ENCODE measurements at places on chromosomes 4 and X.

- peak; percentile 38 for DNase-seq
Observed at GRCh38 chrX:17377795-17378194, 2.8 kb downstream of the NHS start.

DNA sequence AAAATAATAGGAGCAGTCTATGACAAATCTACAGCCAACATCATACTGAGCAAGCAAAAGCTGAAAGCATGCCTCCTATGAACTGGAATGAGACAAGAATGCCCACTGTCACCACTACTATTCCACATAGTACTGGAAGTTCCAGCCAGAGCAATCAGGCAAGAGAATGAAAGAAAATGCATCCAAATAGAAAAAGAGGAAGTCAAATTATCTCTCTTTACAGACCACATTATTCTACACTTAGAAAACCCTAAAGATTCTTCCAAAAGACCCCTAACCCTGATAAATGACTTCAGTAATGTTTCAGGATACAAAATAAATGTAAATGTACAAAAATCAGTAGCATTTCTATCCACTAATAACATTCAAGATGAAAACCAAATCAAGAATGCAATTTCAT lies 249.0 kb downstream of the STK32B start:
- DNase-seq, result no peak

DNA sequence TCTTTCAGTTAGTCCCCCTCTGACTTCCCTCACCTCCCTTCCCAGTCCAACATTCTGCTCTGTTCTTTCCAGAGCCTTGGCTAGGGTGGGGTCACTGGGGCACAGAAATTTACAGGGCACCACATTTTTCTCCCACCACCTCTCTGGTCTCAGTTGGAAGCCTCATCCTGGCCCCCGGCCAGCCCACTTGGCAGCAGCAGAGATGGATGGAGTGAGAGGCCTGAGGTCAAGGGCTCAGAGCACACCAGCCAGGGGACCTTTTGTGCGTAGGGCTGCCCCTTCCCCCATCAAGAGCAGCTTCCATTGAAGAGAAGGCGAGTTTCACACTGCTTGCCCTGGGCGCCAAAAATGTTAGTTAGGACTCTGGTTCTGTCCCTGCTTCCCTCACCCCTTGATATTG lies 230.9 kb downstream of the SOX3 start:
- no peak for DNase-seq

DNA sequence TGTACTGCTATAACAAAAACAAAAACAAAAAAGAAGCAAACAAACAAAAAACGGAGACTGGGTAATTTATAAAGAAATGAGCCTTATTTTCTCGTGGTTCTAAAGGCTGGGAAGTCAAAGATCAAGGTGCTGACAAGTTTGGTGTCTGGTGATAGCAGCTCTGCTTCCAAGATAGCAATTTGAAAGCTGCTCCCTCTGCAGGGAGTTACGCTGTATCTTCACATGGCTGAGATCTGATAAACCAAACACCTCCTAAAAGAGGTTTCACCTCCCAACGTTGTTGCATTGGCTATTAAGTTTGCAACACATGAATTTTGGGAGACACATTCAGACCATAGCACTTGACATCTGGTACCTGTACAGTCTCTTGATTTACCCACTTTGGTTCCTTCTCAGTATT lies 854.2 kb downstream of the CENPC start:
- DNase-seq, result no peak

DNA sequence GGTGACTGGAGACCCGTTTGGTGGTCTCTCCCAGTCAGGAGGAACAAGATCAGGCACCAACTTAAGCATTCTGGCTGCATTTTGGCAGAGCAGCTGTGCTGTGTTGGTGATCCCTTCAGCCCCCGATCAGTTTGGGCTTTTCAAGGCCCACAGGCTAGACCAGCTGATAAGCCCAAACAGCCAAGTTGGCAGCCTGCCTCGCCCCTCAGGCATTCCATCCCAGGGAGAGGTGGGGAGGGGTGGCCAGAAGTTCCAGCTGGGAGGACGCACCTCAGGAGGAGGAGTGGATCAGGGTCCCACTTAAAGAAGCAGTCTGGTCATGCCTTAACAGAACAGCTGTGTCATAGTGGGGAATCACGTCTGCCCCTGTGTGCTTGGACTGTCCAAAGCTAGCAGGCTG lies 105.8 kb downstream of the CHIC1 start:
- no peak for DNase-seq
